NCI-H510A treated with DMSO at 0.1 percent for 48 hours (cell line): ENCODE measurements at places on chromosomes 6 and 20.

DNA sequence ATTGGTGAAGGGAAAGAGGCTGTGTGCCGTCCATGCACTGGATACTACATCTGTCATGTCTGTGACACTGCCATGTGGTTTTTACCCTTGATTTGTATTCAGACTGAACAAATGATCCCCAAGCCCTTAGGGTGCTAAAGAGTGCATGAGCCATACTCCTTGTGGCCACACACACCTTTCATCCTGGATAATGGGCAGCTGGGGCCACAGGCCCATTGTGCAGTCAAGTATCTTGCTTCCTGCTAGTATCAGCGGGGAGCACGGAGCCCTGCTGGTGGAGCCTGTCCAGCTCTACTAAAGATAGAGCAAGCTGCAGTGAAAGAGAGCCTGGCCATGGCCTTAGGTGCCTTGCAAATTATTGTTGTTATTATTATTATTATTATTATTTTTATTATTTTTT, 75.1 kb downstream of the SLX4IP start:
- peak; percentile 43 for DNase-seq

GRCh38 chr20:47117371-47117770, 222.7 kb downstream of the EYA2 start:
- no peak for DNase-seq

DNA sequence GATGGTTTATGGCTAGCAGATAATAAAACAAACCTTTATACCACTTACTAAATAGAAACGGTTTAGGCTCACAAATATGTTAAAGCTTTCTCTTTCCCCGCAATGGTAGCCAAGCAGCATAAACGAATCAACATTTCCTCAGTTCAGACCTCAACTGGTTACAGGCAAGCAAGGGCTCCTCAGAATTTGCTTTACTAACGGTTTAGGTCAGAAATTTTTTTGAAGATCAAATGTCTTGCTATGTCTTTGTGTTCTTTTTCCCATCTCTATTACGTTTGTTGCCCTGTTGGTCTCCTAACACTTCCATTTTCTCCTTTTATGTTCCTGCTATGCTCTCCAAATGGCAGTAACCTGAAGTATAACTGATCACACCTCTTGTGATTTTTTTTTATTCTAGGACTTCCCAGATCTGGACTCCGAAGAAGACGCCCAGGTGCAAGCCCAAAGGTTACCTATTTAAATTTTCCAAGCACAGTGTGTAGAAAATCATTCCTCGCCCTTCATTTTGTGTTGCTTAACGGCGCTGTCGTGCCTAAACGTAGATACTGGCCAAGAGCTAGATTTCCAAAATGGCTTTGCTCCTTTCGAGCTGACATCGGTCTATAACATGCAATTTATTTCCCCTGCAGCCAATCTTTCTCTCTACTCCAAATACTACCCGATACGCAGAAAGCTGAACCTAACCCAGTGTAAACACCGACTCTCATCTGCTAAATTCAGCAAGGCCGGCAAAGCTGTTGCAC, 717 bp upstream of the ASF1A start:
- peak; percentile 65 for DNase-seq

DNA sequence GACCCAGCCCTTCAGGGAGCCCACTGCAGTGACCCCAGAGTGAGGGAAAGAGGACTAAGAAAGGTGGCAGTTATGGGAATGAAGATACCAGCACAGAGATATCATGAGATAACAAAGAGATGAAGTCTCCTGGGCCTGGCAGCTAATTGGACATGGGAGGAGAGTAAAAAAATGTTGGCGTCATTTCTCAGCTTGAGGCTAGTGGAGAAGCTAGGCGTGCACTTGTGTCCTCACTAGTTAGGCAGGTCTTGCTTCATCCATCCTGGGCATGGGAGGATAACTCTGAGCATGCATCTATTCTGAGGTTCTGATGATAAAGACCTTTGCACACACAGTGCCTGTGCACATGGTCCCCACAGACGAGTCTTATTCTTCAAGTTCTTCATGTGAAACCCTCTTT, 4.1 kb upstream of the GFOD1 start:
- DNase-seq, result no peak

GRCh38 chr6:131146865-131147264, 11.6 kb downstream of the AKAP7 start:
- DNase-seq, result no peak

DNA sequence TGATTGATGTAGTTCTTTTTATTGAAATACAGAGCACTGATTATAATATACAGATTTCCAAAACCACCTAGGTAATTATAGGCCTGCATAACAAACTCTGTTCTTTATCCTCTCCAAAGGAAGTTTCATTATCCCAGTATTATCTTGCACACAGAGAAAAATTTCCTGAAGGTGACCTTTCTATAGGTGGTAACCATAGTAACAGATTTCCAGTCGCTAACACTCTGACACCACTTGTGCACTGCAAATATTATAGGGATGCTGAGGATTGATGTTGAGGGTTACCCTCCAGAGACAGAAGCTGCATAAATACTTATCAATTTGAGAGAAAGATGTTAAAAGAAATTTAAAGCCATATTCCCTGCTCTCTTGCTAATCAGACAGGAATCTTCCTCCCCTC, 274.5 kb upstream of the NRSN1 start:
- no peak for DNase-seq

- DNase-seq, result no peak
Observed at GRCh38 chr20:16485401-16485800, 87.8 kb downstream of the KIF16B start.

DNA sequence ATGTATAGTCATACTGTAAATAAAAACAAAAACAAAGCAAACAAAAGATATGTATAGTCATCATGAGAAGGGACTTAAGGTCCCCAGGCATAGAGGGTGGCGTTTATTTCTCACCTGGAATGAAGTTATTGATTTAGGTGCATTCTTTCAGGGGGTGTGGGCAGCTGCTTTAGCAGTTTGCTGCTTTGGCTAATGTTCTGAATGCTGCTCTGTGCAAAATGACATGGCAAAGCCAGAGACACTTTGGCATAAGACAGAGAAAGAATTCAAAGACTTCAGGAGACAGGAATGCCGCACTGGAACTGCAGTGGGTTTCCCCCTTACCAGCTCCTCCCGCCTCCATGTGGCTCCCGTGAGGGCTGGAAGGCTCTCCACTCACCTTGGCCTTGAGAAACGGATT, 36.4 kb upstream of the NELFCD start:
- no peak for DNase-seq

DNA sequence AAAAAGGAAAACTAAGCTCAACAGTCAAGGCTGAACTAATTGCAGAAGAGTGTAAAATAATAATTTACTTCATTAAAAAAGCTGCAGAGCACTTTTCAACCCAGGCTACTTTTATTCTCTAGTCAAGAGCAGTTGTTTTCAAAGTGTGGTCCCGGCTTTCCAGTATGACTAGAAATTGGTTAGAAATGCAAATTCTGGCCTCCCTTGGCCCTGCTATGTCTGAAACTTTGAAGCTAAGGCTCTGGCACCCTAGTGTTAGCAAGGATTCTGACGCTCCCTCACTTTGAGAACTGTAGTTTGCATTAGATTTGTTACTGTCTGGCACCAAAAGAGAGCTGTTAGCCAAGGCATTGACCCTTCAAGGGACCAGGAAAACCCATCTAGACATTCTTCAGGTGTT, 9.5 kb upstream of the NXT1 start:
- DNase-seq, result no peak

GRCh38 chr6:147057705-147058342, 146.4 kb upstream of the STXBP5 start:
- no peak for DNase-seq

- no peak for DNase-seq
Observed at GRCh38 chr6:168960551-168961263, 292.9 kb downstream of the THBS2 start.

DNA sequence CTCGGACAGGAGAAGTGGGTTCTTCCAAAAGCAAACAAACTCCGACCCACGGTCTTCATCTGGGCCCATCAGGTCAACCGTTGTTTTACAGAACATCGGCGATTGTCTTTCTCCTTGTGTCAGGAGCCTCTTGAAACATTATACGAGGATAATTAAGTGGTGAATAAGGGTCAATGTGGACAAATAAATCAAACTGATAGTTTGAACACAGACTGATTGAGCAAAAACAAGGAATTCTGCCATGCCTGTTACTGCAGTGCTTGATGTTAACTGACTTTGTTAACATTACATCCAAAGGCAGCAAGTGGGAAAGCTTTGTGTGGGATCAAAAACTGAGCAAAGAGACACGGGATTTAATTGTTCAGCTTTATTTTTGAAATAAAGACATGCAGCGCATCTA, 101.1 kb upstream of the IFNGR1 start:
- DNase-seq, result no peak

- no peak for DNase-seq
Observed at GRCh38 chr20:41411391-41411847, 44.8 kb upstream of the EMILIN3 start.

DNA sequence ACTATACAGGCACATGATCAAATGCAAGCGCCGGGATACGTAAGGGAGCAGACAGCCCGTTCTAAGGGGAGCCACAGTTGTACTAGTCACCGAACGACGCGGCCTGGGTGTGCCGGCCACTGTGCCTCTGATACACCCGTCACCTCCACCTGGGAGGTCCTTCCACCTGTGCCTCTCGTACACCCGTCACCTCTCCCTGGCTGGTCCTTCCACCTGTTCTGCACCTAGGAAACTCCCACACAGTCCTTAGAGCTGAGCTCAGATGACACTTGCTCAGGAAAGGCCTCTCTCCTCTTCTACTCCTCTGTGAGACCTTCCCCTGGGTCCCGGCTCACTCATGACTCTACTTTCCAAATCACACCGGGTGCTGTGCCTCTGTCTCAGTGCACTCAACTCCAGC, 245.0 kb downstream of the TTLL2 start:
- no peak for DNase-seq
